ENCODE measurements at places on chromosomes 11 and 22.

DNA sequence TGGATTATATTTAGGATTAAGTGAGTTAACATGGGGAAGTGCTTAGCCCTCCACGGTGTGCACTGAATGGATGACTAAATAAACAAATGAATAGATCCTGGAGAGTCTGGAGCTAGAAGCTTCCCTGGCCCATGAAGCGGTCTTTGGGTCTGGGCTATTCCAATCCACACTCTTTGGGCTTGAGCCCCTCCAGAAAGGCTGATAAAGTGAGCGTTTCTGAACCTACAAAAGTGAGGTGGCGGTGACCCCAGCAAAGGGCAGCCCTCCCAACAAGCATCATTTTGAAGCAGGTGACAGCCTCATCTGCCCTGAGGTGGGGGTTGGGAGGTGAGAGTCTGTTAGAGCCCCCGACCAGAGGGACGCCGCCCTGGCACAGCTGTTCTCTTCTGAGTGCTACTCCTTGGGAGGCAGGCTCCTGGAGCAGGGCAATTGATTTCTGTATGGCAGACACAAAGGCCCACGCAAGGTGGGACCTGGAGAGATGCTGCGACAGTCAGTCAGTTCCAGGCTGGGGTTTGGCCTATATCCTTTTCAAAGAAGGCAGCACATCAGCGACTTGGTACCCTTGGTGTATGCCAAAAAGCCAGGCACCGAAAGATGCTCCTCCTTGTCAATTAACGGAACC lies 157.8 kb downstream of the CACNA1I start:
- no peak for DNase-seq

DNA sequence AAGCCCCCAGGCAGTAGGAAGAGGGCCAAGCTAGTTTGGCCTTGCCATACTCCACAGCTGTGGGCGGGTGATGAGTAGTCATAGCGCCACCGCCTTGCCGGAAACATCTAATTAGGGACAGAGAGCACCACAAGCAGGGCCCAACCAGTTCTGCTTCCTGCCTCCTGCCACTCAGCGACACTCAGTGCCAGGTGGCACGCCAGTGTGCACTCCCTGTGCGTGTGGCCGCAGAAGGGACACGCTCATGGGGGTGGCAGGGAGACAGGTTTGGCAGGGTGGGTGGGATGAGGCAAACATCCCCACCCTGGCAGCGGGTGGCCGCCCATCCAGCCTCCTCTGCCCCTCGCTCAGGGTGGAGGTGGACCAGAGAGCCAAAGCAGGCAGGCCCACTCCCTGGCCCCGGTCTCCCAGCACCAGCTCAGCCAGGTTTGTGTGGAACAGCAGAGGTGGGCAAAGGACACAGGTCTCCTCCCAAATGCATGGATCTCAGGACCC lies 4.9 kb downstream of the OVOL1 start:
- no peak for DNase-seq

GRCh38 chr22:41261541-41262249 lies 21.0 kb upstream of the CHADL start:
- no peak for DNase-seq

DNA sequence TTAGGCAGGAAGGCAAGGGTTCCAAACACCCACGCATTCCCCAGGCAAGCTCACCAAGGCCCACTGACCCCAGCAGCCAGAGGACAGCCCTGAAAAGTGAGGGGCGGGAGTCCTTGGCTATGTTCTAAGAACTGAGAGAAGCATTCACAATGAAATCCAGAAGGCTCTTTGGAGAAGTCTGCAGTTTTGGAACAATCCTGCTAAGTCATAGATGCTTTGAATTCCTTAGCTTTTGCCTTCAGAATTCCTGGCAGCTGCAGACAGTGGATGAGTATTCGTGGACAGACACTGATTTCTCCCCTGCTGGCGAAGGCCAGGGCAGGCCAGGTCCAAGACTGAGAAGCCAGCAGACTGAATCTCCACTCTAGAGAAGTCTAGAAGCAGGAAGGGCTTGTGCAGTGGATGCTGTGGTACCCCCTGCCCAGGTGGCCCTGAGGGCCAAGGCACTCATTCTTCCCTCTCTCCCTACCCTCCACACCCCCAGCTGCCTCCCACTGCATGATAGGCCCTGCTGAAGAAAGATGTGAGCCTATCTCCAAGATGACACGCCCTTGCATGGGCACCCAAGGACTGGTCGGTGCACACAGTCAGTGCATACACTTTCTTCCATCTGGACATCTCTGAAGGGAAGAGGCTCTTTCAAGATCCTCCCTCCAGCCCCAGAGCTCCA lies 133.2 kb upstream of the TEAD1 start:
- DNase-seq, result peak; percentile 96

GRCh38 chr11:61966734-61967115 lies 709 bp downstream of the FTH1 start:
- DNase-seq, result no peak

DNA sequence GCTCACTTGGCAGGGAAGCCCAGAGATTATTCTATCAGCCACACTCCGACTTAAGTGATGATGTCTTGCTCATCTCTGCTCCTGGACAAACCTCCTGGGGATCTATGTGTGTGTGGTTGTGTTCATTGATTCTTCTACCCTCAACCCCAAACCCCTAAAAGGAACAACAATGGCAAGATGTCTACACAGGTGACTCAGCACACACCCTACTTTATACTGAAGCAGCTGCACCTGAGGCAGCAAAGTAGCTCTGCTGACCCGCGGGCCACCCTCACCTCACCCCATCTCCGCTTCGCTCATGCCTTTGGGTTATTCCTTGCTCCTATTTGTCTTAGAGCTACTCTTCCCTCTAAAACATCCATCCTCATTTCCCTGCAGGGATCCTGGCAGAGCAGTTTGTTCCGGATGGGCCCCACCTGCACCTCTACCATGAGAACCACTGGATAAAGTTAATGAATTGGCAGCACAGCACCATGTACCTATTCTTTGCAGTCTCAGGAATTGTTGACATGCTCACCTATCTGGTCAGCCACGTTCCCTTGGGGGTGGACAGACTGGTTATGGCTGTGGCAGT lies 38.7 kb downstream of the TMEM45B start:
- DNase-seq, result no peak

DNA sequence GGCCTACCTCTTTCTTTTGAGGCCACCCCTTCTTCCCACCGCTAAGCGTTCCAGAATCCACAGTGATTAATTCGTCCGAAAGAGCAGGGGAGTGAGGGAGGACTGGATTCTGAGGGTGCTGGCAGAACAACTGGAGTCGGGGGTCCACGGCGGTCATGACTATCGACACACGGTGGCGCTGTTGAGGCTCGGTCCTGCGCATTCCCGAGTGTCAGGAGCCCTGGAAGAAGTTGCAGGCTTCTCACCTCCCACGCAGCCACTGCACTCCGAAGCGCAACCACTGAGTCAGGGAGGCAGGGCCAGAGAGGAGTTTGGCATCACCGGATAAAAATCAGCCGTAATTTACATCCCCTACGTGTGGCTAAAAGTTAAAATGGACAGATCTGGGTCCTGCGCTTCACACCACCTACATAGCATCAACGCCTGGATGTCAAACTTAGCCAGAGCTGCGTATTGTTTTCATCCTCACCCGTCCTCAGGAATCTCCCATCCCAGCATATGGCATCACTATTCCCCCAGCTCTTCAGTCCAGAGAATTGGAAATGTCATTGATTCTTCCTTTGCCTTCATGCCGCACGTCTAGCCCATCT lies 10.7 kb upstream of the CTSF start:
- peak; percentile 70 for DNase-seq

- peak; percentile 50 for DNase-seq
Observed at GRCh38 chr11:32006799-32007388, 84.0 kb upstream of the RCN1 start.

- no peak for DNase-seq
Observed at GRCh38 chr11:19352072-19352770, 111.5 kb upstream of the E2F8 start.

DNA sequence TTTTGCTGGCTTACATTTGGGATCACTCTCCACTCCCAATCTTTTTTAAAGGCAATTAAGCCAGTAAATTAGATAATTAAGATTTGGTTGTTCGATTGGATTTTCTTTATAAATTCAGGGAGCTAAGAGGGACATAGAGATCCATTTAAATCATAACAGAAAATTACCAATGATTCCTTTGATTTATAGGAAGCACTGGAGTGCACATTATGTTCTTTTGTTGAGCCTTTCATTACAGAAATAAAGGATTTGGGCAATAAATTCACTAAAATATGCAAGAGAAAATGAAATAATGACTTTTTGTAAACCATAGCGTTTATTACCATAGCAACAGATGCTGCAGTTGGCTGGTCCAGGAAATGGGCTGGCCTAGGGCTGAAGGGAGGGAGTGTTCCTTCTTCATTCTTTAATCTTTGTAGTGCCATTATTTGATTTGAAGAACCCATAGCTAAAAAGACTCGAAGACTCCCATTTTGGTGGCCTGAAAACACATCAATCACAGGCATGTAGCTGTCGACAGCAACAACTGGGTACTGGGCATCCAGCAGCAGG lies 73.0 kb downstream of the C2CD3 start:
- peak; percentile 14 for DNase-seq

- no peak for DNase-seq
Observed at GRCh38 chr11:910044-910588, 494 bp downstream of the CHID1 start.

- no peak for DNase-seq
Observed at GRCh38 chr11:22666325-22666687, at the start of gene GAS2. Gene GAS2 (plus strand): TSS chr11:22666611. CDS start chr11:22674870, 8,259 bp downstream.

- DNase-seq, result no peak
Observed at GRCh38 chr22:29203488-29204454, 1.9 kb upstream of the EMID1 start.

GRCh38 chr22:23832226-23833016 lies 6.4 kb downstream of the DERL3 start:
- DNase-seq, result no peak

DNA sequence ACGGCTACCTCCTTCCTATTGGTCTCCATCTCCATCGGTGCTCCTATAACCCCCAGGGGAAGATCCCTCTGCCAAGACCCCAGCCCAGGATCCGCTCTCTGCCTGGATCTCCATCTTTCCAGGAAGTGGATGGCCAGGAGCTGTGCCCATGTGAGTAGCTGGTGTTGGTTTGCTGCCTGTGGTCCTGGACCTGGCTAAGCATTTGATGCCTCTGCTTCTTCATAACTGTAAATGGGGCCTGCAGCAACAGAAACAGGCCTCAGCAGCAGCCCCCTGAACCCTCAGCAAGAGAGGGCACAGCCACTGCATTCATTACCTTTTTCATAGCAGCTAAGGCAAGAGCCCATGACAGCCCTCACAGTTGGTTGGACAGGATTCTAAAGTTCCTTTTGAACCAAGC lies 26.6 kb upstream of the CSNK2A3 start:
- no peak for DNase-seq

DNA sequence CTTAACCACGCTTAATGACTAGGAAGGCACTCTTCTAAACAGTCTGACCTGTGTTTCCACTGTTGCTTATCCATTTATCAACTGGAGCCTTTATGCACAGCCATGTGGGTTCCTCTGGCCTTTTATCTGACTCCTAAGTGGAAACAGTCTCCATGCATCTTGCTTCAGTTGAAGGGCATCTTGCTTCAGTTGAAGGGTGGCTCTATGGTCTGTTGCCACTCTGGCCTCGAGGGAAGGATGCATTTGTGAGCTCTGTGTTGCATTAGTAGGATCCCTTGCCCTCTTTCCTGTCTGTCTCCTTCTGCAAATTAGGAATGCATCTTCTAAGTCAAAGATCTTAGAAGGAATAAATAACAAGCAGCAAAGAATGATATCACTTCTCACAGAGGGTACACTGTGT lies 25.8 kb upstream of the C11orf96 start:
- DNase-seq, result no peak

DNA sequence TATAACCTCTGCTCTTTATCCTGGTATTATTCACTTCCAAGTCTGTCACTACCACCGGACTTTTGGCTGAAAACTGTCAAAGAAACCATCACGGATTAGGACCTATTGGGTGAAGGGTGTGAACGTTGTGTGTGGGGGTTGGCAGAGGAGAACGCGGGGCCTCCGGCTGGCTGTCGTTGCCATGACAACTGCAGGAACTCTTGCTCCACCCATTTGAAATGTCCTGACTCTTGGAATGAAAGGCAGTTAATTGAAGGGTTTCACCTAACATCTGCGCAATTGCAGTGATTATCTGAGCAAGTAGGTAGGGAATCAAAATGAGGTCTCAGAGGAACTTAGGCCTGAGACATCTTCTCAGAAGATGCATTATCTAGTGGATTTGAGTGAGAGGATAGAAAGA lies 60.9 kb upstream of the CLMP start:
- DNase-seq, result no peak

DNA sequence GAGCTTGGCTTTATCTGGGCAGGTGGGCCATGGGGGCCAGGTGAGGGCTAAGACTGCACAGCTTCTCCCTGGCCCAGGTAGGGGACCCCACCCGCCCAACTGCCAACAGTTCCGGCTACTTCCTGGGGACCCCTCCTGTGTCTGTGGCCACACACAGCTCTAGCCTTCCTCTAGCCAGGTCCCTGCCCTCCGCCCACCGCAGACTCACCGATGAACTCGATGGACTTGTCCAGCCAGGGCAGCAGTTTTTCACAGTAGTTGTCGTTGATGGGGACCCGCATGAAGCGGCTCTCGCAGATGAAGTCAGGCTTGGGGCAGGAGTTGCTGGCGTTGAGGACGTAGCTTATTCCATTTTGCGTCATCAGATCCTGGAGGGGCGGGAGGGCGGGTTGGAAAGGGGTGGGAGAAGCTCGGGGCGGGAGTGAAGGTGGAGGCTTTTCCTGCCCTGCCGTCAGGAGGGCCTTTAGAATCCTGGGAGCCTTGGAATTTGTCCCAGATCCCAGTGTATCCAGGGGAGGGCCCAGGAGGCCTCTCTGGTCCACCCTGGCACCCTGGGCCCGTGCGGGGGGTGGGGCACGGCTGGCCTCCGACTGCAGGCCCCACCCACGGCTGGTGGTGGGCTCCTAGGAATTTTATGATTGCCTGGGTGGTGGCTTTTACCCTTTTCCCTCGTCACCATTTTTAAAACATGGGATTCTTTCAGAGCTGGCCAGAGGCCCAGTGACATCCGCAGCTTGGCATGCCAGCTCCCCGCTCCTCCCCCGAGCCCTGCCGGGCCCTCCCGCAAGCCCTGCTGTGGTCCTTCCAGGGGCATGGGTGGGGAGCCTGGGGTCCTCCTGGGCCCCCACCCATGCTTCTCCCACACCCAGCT lies 13.9 kb downstream of the DUSP8 start:
- peak; percentile 92 for DNase-seq

DNA sequence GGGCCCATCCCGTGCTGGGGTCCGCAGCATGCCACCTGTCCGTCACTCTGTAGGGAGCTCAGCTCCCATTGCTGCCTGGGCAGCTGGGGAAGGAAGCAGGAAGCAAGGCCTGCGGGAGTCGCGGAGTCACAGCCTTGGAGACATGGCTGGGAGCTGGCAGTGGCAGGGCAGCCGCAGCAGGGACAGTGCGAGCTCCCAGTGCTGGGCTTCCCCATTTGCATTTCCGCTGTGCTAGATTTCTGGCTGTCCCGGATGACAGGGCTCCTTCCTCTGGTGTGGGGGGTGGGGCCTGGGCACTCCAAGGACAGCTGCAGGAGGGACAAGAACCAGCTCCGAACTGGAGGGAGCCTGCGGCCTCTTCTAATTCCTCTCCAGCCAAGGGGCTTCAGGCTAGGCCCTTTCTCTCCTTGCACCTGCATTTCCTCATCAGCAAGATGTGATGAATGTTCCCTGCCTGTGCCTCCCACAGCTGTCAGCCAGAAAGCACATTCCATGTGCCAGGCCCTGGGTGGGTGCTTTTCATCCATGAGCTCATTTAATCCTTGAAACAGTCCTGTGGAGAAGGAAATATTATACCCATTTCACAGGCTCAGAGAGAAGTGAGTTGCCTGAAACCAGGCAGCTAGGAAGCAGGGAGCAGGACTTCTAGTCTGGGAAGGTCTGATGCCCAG lies 48.0 kb downstream of the MYO7A start:
- no peak for DNase-seq

GRCh38 chr11:86517557-86517956 lies 142.9 kb downstream of the CCDC81 start:
- no peak for DNase-seq

GRCh38 chr11:118009864-118010737 lies 23.9 kb downstream of the IL10RA start:
- DNase-seq, result no peak

Measured in fibroblast of skin of scalp (primary cell).